Epithelial cell of alveolus of lung (primary cell): ENCODE measurements at places on chromosomes 16 and 17. TPM values are rescaled to one million over a fixed set of nuclear protein-coding genes. Genes with fewer than 3 reads are reported as not detected.

The C16orf89 gene
- total RNA-seq = 0.13 and 0.80 TPM in 2 replicates

The TBC1D3I gene
- 0.39 TPM in 1 of 2 replicates, not detected in the other for total RNA-seq

The SSTR5 gene
- 0.32 TPM in 1 of 2 replicates, not detected in the other for total RNA-seq

The LRRC37A gene
- total RNA-seq = 0.65 and 0.72 TPM in 2 replicates

The KRT32 gene
- 0.13 TPM in 1 of 2 replicates, not detected in the other for total RNA-seq

The TEKT1 gene
- not detected in 2 replicates for total RNA-seq

The CPHXL2 gene
- total RNA-seq = not detected in 2 replicates

The ZFHX3 gene
- 6.5 and 17.0 TPM in 2 replicates for total RNA-seq

The SLC2A4 gene
- total RNA-seq = 0.13 and 0.96 TPM in 2 replicates

The C17orf78 gene
- total RNA-seq = not detected in 2 replicates

The TM4SF5 gene
- not detected in 2 replicates for total RNA-seq

The FAM171A2 gene
- 7.9 and 23.6 TPM in 2 replicates for total RNA-seq

The ACD gene
- 27.3 and 27.9 TPM in 2 replicates for total RNA-seq

The COL1A1 gene
- 2,527 and 2,573 TPM in 2 replicates for total RNA-seq

The TMED6 gene
- not detected in 2 replicates for total RNA-seq

The TNP2 gene
- not detected in 2 replicates for total RNA-seq

The TBC1D3B gene
- total RNA-seq = 1.9 TPM in 1 of 2 replicates, not detected in the other

The LCAT gene
- total RNA-seq = 4.4 and 12.6 TPM in 2 replicates

The EPOP gene
- 2.1 and 3.4 TPM in 2 replicates for total RNA-seq

The TRAP1 gene
- 76.5 and 82.3 TPM in 2 replicates for total RNA-seq

The HOXB13 gene
- total RNA-seq = not detected in 2 replicates

The WNT9B gene
- not detected in 2 replicates for total RNA-seq

The SRR gene
- total RNA-seq = 16.4 and 16.5 TPM in 2 replicates

The RGS11 gene
- 0.13 and 0.88 TPM in 2 replicates for total RNA-seq

The GPR139 gene
- not detected in 2 replicates for total RNA-seq

The CYGB gene
- 92.3 and 137 TPM in 2 replicates for total RNA-seq

The CTRB1 gene
- not detected in 2 replicates for total RNA-seq

The ICAM2 gene
- total RNA-seq = 7.4 and 11.9 TPM in 2 replicates

The CAPNS2 gene
- not detected in 2 replicates for total RNA-seq

The DNAAF8 gene
- under 0.01 and 0.08 TPM in 2 replicates for total RNA-seq

The BCL6B gene
- total RNA-seq = 0.24 and 1.4 TPM in 2 replicates

The ARL5C gene
- not detected in 2 replicates for total RNA-seq

The RNF43 gene
- total RNA-seq = 0.13 and 0.16 TPM in 2 replicates

The CLDN7 gene
- 1.8 and 23.0 TPM in 2 replicates for total RNA-seq

The COX10 gene
- total RNA-seq = 13.3 and 14.2 TPM in 2 replicates
